T-helper 2 cell treated with Interferon-gamma antibody and Interleukin-4, amounts not matched to agents 5 μg/mL and 100 μg/mL, for 36 hours (primary cell): ENCODE measurements at places on chromosomes 12 and 14.

DNA sequence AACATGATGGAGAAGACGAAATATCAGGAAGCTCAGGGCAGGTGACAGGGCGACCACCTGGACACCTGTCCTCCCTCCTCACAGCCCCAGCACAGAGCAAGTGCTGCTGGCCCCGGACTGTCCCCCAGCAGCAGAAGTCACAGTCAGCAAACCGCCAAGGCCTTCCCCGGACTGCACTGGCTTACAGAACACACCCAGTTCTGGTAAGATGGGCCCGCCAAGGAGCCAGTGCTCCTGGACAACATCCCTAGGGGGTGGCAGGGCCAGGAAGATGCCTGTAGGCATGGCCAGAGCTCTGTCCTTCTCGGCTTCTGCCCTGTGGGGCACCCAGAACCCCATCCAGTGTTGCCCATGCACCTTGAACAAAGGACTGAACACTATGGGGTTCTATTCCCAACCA lies 77.9 kb downstream of the BCL11B start:
- DNase-seq: no peak

DNA sequence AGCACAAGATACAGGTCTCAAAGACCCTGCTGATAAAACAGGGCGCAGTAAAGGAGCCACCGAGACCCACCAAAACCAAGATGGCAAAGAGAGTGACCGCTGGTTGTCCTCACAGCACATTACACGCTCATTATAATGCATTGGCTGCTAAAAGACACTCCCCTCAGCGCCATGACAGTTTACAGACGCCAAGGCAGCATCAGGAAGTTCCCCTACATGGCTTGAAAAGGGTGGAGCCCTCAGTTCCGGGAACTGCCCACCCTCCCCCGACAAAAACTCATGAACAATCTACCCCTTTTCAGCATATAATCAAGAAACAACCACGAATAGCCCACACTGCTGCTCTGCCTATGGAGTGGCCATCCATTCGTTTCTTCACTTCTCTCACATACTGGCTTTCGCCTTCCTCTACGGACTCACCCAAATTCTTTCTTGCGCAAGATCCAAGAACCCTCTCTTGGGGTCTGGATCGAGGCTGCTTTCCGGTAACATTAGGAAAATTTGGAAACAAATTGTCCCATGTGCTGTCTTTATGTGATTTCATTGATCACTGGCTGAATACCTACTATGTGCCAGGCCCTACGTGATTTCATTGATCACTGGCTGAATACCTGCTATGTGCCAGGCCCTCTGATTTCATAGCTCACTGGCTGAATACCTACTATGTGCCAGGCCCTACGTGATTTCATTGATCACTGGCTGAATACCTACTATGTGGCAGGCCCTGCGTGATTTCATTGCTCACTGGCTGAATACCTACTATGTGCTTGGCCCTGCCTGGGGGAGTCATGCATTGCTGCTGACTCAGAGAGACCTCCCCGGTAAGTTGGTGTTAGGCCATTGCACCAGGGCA lies 126.4 kb downstream of the PIWIL1 start:
- DNase-seq: no peak

GRCh38 chr12:89117448-89118034 lies 234.8 kb downstream of the DUSP6 start:
- DNase-seq: no peak

DNA sequence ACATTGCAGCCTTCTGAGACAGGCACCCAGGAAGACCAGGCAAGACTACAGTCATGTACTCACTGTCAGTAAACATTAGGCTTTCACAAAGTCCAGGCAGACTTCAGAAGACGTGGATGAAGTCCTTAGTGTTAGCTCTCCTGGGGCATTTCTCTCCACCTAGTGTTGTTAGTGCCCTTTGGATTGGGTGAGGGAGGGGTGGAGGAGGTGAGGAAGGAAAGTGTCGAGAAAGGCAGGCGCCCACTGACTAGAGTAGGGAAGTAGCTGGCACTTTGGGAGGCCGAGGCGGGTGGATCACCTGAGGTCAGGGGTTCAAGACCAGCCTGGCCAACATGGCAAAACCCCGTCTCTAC lies 20.2 kb downstream of the TMEM229B start:
- DNase-seq: no peak

- DNase-seq: no peak
Measured at GRCh38 chr12:75308279-75308678, 21.8 kb downstream of the CAPS2 start.

- DNase-seq: no peak
Measured at GRCh38 chr12:124902916-124903315, 11.5 kb downstream of the UBC start.
